Naive thymus-derived CD4-positive, alpha-beta T cell (primary cell): ENCODE measurements at places on chromosomes 7 and 10. TPM values are rescaled to one million over a fixed set of nuclear protein-coding genes. Genes with fewer than 3 reads are reported as not detected.

CTTNBP2 gene
- total RNA-seq, result 0.16 TPM

DNA sequence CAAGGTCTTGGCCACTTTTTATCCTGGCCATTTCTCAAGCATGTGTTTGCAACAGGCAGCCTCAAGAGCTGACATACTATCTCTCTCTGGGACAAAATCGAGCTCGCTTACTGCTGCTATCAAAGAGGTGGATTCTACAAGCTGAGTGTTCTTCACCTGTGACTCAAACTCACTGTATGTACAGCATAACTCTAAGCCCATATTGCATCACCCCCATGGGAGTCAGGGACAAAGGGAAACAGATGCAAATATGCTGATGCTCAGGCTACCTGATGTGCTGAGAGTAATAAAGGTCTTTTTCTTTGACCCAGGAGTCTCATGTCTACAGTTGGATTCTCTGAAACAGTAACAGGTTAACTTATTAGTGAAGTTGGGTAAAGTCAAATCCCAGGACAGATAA, 45.2 kb downstream of the PCLO start:
- no peak for DNase-seq

DNA sequence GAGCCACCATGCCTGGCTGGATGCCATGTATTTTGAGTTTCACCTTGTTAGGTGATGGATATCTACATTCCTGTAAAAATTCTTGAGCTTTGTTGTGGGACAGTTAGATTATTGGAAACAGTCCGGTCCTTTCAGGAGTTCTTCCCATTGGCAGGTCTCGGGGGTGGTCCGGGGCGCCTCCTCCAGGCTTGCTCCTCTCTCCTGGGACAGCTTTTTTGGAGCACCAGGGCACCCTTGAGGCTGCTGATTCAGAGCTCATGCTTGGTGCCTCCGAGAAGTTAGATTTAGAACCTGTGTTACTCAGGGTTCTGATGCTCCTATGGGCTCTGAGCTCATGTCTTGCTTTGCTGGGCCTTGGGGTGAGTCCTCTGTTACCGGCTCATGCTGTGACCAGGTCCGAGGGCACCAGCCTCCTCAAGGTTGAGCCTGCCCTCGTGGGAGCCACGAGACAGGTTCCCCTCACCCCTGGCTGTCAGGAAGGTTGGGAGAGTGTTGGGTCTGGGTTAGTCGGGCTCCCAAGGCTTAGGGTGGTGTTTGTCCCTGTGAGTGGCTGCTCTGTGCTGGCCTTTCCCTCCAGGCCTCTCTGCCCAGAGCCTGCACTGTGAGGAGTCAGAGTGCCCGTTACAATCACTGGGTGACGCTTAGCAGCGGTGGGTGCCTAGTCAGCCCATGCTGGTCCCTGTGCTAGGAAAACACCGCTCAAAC, 6.0 kb downstream of the SPRN start:
- no peak for DNase-seq

GRCh38 chr7:2431260-2431867, 28.0 kb downstream of the CHST12 start:
- DNase-seq, result peak; percentile 21

MUC3A gene
- total RNA-seq, result not detected

TDRD1 gene
- total RNA-seq, result 0.49 TPM

- no peak for DNase-seq
Measured at GRCh38 chr10:33204031-33204430, 130.4 kb downstream of the NRP1 start.

SYT15 gene
- 1.5 TPM for total RNA-seq
